ENCODE measurements at places on chromosomes 1 and 21. TPM values are rescaled to one million over a fixed set of nuclear protein-coding genes. Genes with fewer than 3 reads are reported as not detected.

Gene BLACAT1
- total RNA-seq, result 0.08 TPM

Gene SLC44A5
- total RNA-seq, result 0.33 TPM

GRCh38 chr1:70467531-70467930 is 56.5 kb downstream of the CTH start:
- no peak for DNase-seq

- DNase-seq, result no peak
Measured at GRCh38 chr1:210597555-210598134, 268.9 kb downstream of the HHAT start.

DNA sequence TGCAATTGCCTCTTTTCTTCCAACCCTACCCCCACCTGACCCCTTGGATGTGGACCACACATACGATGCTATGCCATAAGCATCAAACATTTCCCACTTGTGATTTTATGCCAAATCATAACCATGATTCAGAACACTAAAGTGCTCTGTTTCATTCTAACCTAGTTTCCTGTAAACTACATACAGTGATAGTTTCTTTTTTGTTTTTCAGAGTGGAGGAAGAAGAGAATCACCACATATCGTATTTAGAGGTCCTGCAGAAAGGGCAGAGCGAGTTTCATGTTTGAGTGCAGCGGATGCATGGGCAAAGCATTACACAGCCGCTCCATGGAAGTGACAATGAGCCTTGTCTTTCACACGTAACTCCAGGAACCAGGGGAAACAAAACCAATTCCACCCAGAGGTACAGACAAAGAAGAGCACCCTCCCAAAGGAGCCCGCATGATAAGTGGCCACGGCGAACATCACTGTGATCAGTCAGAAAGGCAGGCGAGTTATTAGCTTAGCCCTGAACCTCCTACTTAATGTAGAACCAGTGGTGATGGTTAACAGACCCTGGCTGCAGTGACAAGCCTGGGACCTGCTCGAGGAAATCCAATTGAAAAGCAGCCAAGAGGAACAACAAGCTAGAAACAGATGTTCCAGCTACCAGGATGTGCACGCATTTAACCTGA is 64.0 kb upstream of the ZNF281 start:
- DNase-seq, result no peak

Gene CLCA1
- total RNA-seq, result 0.10 TPM

Gene LRRC8B
- 2.8 TPM for total RNA-seq

Gene ADAMTS5
- 0.48 TPM for total RNA-seq

DNA sequence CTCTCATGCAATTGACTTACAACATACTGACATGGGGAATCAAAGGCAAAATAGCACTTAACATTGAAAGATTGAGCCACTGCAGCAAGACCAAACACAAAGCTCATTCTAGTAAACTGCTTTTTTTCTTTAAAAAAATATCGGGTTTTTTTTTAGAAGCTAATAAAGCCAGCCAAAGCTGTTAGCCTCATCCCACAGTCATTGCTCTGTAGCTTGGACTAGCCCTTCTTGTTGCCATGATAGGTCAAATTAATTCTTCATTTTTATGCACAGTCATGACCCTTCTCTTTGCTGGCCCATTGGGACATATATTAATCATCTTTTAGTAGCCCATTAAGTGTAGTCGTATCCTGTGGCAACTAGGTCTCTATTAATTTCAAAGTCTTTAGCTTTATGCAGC is 231.3 kb downstream of the ADGRL2 start:
- DNase-seq, result no peak

Gene CC2D1B
- total RNA-seq, result 14.5 TPM

Data from left lobe of liver (tissue), 2 donors.